Stimulated activated CD8-positive, alpha-beta memory T cell treated with anti-CD3 and anti-CD28 coated beads, Interleukin-4, amount 100 ng/mL, for 1 hour (primary cell): ENCODE measurements at places on chromosomes 3 and 15.

- no peak for DNase-seq
Measured at GRCh38 chr3:23029001-23029400, 174.1 kb upstream of the UBE2E2 start.

GRCh38 chr3:119726909-119727308, 24.1 kb downstream of the CFAP91 start:
- DNase-seq, result no peak

- DNase-seq, result no peak
Measured at GRCh38 chr15:82554849-82555248, 14.6 kb upstream of the RPS17 start.

- no peak for DNase-seq
Measured at GRCh38 chr3:119590706-119591105, 7.0 kb upstream of the PLA1A start.

GRCh38 chr3:45441584-45442310, 53.4 kb downstream of the LARS2 start:
- DNase-seq, result no peak

- DNase-seq, result no peak
Measured at GRCh38 chr3:48088056-48088748, 72.0 kb upstream of the MAP4 start.

DNA sequence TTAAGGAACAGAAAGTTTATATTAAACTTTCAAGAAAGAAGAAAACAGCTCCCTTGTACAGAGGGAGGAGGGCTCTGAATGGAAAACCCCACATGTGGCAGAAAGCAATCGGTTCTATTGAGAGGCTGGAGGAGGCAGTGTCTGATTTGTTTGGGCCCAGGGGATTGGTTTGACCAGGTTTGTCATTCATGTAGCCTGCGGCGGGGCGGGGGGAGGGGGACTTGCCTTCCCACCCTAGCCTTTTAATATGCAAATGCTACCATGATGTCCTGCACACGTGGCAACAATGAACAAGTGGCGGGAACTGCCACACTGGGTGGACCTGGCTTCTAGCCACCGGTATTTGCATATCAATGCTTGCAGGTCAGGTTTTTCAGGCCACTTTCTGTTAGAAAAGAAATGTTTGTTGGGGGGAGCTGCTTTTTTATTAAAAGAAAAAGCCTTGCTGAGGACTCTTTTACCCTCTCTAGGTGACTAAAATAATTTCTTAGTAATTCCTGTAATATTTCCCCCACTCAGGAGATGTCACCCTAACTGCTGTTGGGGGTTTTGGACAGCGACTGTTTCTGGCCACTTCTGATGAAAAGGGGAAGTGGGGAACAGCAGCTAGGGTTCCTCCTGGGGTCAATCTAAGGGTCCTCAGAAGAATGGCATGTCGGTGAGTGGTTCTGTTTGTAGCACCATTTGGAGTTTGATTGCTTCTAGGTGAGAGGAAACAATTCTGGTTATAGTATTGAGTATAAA, 691.2 kb downstream of the TBL1XR1 start:
- DNase-seq, result no peak

DNA sequence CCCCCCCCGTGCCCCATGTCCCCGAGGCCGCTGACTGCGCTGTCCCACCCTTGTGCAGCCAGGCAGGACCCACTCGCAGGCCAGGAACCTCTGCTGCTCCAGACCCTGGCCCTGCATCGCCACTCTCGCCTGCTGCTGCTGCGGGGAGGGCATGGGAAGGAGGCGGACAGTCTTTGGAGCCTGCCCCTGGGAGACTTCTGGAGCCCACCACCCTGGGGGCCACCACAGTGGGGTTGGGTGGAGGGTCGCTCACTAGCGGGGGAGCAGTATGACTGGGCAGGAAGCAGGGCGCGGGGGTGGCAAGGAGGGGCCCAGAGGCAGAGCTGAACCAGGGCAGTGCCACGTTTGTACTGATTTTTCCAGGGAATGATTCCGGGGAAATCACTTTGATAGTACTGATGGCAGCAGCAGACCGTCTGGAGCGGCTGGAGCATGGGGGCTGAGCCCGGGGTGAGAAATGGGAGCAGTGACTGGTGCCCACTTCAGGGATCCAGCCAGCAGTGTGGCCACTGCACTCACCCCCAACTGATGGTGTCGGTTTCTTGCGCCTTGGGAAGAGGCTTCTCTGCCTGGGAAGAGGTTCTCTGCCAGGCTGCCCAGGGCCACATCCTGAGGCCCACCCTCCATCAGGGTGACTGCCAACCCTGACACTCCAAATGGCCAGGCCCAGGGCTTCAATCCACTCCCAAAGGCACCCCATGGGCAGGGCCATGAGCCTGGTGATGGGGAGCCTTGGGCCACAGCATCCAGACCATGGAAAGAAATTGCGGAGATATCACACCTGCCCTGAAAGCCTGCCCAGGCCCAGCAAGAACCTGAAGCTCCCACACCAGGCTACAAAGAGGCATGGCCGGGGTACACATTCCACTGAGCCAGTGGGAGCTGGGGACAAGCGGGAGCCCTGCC, 53.7 kb downstream of the LSAMP start:
- no peak for DNase-seq

GRCh38 chr3:184748219-184749135, 36.6 kb upstream of the MAGEF1 start:
- DNase-seq, result no peak

GRCh38 chr3:42600958-42601675, 631 bp downstream of the NKTR start:
- no peak for DNase-seq

DNA sequence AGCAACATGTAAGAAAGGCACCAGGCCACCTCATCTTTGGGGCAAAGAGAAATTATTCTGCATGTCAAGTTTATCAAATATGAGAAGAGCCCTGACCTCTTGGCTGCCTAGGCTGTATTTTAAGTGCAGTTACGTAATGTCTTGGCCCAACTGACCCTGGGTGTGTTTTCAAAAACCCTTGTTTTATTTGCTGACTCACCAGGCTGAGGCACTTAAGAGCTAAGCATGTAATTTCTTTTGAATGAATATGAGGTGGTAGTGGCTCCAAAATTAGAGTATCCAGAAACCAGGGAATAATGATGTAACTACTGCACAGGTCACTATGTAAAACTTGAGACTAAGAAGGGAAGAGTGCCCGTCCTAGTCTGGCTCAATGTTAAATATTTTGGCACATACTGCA, 24.3 kb downstream of the PGPEP1L start:
- DNase-seq, result no peak

- DNase-seq, result no peak
Measured at GRCh38 chr3:126258670-126259069, 78.3 kb upstream of the ALDH1L1 start.

- DNase-seq, result no peak
Measured at GRCh38 chr3:127484601-127485388, 105.7 kb downstream of the TPRA1 start.

DNA sequence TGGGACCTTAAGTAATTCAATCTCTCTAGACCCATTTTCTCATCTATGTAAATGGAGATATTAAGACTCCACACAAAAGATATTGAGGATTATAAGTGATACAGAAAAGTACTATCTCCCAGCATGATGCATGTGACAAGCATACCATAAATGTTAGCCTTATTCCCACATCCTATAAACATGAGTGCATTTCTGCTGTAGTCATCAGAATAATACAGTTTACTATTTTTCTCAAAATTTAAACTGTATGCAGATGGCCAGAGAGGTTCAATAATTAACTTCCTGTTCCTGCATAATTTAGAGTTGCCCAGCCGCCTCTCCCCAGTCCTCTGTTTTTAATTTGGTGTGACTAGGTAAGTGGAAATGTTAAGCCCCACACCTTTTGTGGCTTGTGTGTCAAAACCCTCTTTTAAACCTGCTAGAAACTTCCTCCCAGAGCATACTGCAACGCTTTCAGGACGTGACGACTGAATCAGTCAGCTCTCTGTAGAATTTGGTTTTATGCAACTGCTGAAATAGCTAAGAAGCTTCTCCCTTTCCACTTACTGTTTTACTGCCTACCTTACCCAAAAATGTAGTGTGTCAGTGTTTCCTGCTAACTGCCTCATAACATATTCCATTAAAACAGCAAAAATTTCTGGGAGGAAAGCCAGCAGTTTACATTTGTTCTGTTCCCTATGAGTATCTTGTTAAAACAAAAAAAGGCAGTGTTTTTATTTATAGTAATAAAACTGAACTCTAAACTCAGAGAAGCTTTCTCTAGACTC, 1037.9 kb downstream of the EPHA3 start:
- no peak for DNase-seq

DNA sequence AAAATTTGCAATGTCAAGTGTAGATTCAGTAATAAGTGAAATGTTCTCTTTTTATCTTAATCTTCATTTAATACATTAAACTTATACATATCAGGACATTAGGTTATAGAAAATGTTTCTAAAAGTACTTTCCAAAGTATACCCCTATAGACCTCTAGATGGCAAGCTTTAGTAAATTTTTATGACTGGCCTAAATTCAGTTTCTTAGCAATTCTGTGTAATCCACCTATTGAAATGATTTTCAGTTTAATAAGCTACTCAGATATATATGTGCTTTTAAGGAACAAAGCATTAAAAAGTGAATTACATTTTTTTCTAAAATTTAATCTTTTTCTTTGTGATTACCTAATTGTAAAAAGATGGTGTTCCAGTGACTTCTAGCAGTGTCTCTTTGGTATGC, 342.2 kb downstream of the GBE1 start:
- DNase-seq, result no peak

DNA sequence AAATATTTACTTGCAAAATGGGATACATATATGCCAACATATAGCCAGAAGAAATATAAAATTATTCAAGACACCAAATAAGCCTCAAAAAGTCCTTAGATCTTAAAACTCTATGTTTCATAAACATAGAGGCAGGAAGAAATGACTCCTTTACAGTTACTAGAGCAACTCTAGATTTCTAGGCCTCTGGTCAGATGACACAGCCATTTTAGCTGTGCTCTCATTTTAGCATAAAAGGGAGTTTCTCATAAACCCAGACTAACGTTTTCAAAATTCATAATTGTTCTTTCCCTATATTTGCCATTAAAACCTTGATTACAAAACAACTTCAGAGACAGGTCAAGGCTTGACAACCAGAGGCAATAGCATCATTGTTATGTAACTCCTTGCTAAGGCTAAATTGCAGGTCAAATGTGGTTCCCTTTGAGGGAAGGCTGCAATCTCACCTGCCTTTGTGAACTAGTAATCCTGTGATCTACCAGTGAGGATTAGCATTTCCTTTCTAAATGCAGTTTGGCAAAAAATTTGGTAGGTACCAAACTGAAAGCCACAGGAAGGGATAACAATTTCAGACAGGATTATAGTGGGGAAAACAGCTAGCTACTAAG, 8.2 kb downstream of the THOC7 start:
- DNase-seq, result no peak

DNA sequence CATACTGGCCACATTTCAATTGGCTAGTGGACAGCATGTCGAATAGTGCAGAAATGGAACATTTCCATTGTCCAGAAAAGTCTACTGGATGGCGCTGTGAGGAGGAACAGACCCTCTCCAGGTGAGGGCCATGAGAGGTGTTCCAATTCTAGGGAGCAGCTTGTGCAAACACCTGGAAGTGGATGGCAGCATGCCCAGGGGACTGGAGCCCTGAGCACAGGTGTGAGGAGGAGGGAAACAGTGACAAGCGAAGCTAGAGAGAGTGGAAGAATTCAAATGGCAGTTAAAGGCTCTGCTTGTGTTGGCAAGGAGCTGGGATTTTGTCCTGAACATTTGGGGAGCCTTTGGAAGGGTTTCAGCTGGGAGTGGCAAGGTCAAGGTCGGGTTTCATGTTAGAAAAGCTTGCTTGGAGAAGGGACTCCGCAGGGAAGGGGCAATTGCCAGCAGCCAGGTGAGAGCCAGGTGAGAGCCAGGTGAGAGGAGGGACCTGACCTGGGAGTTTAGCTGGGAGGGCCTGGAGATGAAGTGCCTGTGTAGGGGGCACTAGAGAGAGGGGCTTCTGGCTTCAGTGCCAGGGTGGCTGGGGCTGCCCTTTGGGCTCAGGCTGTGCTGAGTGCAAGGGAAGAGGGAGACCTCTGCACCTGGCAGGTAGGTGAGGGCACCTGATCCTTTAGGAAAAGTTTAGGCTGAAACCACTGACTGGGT, 93.8 kb downstream of the LINGO1 start:
- DNase-seq, result no peak

DNA sequence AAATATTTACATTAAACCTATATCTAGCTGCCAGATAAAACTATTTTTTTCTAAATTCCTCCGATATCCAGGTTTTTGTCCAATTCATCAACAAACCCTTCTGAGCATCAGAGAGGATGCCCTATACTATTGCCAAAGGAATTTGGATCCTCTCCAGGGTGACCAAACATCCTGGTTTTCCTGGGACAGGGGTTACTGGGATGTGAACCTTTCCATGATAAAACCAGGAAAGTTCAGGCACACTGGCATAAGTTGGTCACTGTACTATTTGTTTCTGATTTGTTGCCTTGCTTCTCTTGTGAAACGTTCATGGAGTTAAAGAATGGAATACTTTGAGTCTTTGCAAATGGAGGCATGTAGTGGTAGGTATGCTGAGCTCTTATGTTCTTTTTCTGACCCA, 63.5 kb downstream of the TLNRD1 start:
- no peak for DNase-seq

- DNase-seq, result no peak
Measured at GRCh38 chr15:92817339-92817886, 82.7 kb upstream of the CHD2 start.

- DNase-seq, result no peak
Measured at GRCh38 chr15:33516563-33516962, 205.8 kb downstream of the RYR3 start.

DNA sequence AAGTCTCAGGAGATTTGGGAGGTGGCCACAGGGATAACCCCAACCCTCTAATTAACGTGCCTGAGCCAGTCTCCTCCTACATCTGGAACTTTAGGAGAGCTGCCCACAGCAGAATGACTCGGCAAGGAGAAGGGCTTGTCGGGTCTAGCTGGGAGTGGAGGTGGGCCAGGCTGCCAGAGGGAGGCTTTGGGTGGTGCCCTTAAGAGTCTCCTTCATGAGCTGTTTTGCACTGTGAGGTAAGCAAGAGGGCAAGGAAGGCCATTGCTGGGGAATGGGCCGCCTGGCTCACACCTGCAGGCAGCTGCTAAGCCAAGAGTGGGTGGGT, 3.6 kb upstream of the TNK2 start:
- no peak for DNase-seq

DNA sequence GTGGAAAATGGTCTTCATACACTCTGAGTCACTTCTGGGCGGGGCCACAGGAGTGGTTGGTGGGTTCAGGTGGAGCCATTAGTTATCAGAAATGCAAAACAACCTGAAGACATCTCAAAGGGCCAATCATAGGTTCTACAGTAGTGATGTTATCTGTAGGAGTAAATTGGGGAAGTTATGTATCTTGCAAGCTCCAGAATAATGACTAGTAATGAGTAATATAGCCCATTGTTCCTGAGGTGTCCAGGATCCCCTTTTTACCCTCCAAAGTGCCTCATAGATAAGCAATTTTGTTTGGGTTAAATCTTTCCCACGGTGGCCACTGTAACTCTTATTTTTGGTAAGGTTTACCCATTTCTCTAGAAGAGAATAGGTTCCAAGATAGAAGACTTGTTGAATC, 91.7 kb downstream of the PIK3R4 start:
- no peak for DNase-seq

GRCh38 chr3:143118630-143119008, 952 bp upstream of the CHST2 start:
- no peak for DNase-seq

- no peak for DNase-seq
Measured at GRCh38 chr3:63892773-63893352, 19.3 kb downstream of the SCAANT1 start.
